ENCODE measurements at places on chromosomes 5 and 9.

DNA sequence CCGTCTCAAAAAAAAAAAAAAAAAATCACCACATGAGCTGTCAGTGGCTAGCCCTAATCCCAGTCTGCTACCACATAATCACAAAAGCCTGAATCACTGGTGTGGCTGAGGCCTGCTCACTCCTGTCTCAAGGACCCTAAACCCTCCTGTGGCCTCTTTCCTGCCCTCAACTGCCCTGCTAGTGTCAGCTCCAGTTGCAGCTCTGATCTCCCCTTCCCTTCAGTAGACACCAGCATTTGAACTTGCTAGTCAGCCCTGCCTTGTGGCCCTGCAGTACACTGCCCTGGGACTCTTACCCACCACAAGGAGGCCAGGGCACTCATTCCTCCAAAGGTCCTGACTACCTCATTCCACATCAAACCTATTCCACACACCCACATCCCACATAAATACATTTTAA lies 9.5 kb upstream of the P4HA2 start:
- DNase-seq: no peak

- DNase-seq: no peak
Measured at GRCh38 chr5:22391956-22392355, 461.2 kb downstream of the CDH12 start.

- DNase-seq: no peak
Measured at GRCh38 chr9:94813379-94813778, 86.9 kb downstream of the AOPEP start.

DNA sequence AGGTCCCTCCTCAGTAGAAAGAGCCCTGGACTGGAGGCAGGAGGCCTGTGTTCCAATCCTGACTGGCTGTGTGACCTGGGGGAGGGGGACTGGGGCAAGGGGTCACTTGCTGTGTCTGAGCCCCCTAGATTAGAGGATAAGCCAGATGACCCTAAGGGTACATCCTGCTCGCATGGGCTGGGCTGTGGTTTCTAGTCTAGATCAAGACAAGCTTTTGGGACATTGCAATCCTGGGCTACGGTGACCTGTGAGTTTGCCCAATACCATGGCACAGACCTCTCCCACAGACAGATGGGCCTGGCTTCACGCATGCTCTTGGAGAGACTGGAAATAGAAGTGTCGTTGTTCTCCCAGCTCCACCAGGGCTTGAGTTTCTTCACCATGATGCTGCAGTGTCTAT lies 27.0 kb downstream of the NDUFA8 start:
- no peak for DNase-seq

DNA sequence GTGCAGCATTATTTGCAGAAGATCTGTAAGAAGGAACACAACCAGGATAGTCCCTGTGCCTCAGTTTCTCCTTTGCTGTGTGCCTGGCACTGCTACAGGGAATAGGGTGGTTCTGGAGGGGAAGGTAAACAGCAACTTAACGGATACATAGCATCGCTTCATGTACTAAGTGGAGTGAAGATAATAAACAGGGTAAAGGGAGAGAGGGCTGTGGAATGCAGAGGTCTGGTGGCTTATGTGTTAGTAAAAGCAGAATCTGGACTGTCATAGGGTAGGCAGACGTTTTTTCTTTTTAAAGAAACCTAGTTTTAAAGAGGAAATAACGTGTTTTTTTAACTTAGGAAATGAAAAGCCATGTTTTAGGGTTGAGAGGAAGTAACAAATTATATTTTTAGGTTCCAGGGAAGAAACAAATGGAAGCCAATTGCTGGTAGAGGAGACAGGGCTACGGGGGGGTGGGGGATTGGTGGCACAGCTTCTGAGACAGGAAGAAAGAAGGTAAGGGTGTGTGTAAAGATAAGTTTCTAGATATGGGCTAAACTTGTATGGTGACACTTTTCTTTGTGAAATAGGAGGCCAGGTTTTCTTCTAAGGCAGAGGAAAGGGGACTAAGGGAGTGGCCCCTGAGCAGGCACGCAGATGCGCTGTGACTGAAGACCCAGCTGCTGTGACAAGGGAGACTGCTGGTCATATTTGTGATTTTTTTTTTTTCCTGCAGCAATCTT lies 1.3 kb downstream of the GNG10 start:
- DNase-seq: no peak

- peak; percentile 56 for DNase-seq
Measured at GRCh38 chr5:80960531-80961375, 590 bp downstream of the RASGRF2 start.

DNA sequence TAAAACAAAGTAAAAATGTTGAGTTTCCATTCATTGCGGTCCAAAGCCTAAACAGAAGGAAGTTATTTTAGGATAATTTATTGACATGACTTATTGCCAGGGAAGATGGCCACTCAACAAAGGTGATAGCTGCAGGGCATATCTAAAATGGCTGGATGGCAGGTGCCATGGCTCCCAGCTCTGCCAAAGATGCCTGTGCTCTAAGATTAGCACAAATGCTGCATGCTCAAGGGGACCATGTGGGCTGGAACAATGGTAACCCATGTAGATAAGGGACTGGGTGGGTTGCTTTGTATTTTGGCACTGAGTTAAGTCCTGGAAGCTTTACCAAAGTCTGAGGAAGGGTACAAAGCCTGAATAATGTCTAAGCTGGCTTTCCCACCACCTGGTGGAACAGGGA lies 95.5 kb upstream of the IFNK start:
- no peak for DNase-seq

DNA sequence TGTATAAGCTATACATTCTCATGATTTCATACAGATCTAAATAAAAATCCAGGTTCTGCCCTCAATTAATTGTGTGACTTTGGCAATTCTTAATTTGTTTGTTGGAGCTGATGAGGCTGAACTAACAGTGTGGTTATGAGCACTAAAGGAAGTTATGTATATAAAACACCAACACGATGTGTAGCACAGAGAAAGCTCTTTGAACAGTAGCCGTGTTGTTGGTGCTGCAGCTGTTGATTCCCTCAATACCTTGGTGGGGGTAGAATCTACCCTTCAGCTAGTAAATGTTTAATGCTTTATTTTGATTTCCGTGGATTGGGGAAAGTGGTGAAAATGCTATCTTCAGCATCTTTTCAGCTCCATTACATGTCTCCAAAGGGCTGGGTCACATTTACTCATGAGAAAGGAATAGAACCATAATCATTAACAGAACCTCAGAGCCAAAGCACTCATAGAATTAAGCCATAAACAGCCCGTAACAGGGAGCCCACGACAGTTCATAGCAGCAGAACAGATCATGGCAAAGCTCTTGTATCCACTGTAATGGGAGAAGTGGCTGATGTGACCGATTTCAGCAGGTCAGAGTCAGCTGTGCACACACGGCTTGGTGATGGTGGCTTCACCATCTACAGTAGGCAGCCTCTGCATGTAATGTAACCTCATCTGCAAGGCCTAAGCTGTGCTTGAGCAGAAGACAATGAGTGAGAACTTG lies 332.7 kb downstream of the DIRAS2 start:
- no peak for DNase-seq

GRCh38 chr5:23026252-23027170 lies 173.4 kb upstream of the CDH12 start:
- peak; percentile 93 for DNase-seq

- DNase-seq: no peak
Measured at GRCh38 chr9:93663877-93664548, 87.6 kb downstream of the PHF2 start.

DNA sequence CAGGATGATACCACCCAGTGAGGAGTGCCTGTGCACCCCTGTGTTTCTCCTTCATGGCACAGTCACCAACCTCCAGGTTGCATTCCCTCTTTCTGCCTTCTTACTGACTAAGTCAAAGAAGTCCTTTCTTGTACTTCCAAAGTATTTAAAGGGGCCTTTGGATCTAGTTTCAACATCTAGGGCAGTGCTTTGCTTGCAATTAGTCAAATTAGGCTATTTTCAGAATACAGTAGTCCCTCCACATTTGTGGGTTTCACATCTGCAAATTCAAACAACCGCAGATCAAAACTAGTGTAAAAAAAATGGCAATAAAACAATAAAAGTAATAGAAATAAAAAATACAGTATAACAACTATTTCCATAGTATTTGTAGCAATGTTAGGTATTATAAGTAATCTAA lies 333.9 kb upstream of the SEMA6A start:
- DNase-seq: no peak

DNA sequence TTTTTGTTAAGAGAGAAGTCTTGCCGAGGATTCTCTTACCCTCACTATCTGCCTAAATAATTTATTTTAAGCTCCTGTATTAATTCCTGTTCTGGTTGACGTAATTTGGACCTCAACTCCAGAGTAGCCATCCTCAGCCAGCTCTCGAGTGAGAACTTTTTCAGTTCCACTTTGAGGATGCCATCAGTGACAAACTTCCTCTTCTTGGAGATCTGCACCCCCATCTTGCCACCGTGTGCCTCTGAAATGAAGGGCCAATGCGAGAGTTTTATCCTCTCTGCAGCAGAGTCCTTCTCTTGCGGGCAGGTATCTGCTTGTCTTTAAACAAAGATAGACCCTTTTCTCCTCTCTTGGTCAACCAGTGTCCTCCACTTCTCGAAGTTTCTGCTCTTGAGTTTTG lies 19.5 kb upstream of the TMEM174 start:
- no peak for DNase-seq

GRCh38 chr9:69546265-69546664 lies 125.9 kb downstream of the APBA1 start:
- peak; percentile 9 for DNase-seq

DNA sequence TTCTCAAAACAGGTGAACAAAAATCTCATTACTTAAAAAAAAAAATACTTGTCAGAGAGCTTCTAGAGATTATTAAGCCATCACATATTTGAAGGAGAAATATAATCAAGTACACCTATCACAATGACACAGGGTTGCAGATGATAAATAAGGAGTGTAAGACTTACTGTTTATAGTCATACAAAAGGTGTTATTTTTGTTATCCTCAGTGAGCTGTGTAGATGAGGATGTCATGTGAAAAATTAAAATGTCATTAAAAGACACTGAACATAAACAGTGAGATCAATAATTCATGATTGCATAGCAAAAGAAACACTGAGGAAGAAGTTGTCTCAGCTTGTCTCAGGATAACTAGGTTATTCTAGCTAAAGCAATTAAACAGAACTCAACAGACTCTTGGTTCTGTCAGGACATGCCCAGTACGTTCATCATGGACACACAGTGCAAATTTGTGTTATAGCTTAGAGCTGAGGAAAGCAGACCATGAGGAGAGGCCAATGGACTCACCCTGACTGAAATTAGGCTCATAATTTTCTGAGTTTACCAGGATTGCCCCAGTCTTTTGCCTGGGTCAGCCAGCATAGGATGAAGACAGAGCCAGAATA lies 1162.6 kb upstream of the C9orf72 start:
- no peak for DNase-seq

GRCh38 chr5:126852091-126852571 lies 75.2 kb downstream of the LMNB1 start:
- no peak for DNase-seq

DNA sequence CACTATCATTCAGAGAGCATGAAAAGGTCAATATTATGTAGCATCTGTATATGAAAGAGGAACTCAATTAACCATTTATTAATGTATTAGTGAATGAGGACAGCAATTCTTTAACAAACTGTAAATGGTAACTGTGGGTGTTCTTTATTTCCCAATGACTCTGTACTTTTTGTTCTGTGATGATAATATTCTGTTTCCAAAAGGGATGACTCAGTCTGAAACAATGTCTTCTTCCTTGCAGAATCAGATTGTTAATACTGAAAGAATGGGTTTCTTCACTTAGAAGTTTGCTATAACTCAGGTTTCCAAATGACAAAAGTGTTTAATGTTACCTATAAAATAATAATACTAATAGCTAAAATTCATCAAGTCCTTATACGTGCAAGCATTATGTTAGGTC lies 1518.7 kb upstream of the WWC1 start:
- DNase-seq: no peak

- DNase-seq: peak; percentile 98
Measured at GRCh38 chr5:151252762-151253604, at the start of gene GM2A. GM2A (plus strand) TSS chr5:151253185; CDS start chr5:151253217, 32 bp downstream.

- DNase-seq: no peak
Measured at GRCh38 chr5:72465066-72465465, 42.1 kb downstream of the ZNF366 start.

DNA sequence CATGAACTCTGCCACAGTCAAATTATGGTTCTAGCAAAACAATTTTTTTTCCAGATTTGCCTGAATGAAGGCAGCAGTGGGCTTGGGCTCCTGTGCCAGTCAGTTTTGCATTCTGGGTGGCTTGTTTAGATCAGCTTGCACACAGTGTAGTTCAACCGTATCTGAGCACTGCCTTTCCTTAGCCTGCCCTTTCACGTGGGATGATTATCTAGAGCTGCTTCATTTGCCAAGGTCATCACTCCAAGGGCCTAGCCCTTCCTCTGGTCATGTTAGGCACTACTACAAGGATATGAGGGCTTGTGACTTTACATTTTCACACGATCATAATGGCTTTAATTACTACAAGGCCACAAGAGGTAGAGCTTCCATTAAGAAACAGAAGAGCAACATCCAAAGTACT lies 150.6 kb upstream of the EFNA5 start:
- DNase-seq: no peak

GRCh38 chr5:109451146-109451545 lies 41.4 kb upstream of the PJA2 start:
- no peak for DNase-seq

DNA sequence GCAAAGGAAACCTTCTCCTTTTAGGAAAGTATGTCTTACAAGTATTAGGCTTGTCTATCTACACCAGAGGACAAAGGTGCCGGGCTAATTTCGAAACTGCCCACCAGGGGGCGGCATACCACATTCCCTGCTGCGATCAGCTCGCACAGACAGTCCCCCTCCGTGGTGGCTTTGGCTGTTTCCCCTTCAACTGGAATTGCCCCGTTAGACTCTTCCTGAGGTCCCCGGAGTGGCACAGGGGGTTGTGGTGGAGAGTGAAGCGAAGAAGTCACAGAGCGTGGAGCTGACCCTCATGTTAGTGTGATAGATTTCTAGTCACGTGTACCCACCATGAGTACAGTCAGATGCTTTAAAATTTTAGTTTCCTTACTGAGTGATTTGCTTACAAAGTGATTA lies 17.5 kb downstream of the PTTG1 start:
- DNase-seq: peak; percentile 87

- no peak for DNase-seq
Measured at GRCh38 chr9:16368237-16369087, 502.0 kb downstream of the BNC2 start.

DNA sequence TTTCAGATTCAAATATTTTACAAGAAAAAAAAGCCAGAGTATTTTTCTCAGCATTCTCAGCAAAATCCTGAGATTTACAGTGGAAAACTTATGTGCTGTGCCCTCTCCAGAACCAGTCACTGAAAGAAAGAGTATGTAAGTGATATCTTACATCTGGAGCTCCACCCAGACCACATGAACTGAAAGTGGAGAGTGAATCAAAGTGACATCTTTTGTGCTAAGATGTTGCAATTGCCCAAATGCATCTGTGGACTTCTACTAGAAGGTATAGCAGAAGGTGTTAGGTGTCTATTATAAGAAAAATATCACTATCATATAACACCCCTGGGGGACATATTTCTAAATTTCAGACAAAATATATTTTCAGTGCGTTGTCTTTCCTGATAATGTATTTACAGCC lies 49.0 kb upstream of the RIC1 start:
- no peak for DNase-seq

- no peak for DNase-seq
Measured at GRCh38 chr5:154818471-154819116, 31.8 kb downstream of the FAXDC2 start.

DNA sequence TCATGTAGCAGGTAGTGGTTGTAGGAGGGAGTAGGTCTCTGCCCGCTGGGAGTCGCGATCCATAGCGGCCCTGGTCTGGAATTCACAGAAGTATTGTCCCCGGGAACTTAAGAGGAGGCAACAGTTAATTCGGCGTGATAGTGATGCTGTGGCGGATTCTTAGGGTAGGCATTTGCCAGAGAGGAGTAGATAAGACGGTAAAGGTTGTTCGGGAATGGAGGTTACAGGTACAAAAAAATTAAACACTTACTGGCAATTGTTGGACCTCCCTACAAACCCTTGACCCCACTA lies 679 bp downstream of the SMC5 start:
- no peak for DNase-seq
